ENCODE measurements at places on chromosomes 13 and 19.
A peak's percentile ranks its signal among the peaks of the same experiment; 100 is the strongest.

DNA sequence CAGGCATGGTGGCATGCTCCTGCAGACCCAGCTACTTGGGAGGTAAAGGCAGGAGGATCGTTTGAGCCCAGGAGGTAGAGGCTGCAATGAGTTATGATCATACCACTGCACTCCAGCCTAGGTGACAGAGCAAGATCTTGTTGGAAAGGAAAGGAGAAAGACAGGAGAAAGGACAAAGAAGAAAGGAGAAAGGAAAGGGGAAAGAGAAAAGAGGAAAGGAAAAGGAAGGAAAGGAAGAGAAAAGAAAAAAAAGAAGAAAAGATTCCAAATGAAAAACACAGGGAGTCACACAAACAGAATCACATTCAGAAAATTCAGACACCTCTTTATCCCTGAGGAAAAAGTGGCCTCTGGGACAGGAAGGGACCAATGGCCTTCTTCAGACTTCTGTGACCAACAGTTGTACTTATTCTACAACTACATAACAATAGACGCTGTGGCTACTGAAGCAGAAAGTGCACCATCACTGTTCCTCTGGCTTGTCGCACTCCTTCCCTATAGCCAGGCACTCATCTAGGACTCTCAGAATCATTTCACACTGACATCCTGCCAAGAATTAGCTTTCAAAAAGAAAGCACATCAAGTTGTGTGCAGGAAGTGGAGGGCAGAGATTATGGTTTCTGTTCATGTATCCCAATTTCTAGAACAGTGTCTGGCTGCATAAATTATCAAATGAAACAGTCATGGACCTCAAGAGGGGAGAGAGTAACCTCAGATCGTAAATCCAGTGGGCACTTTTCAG is 5.9 kb downstream of the MTMR6 start:
- no peak for DNase-seq

DNA sequence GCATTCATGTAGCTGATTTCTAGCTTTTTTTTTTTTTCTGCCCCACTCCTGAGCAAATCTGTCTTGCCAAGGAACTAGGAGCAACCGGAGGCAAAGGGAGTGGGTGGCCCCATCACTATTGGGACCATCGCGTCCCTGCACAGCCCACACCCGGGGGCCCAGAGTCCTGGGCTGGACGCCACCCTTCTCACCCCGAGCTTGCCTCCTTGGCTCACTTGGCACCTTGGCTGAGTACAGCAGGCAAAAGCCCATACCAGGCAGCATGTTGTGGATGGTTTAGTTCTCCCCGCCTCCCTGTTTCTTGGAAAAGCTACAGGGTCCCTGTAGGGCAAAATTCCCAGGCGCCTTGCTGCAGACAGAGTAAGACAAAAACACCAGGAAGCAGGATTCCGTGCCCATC is 13.7 kb downstream of the SMIM24 start:
- DNase-seq: no peak

DNA sequence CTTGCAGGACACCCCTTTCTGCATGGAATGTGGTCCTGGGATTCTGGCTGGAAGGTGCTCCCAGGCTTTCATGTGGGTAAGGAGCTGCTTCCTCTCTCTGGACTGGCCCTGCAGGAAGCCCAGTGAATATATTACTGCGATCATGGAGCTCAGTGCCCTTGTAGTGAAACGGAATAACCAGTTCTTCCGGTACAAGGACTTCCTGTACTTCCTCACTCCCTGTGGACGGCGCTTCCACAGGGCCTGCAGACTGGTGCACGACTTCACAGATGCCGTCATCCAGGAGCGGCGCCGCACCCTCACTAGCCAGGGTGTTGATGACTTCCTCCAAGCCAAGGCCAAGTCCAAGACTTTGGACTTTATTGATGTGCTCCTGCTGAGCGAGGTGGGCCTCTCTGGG is 8.0 kb downstream of the CYP4F8 start:
- DNase-seq: no peak

DNA sequence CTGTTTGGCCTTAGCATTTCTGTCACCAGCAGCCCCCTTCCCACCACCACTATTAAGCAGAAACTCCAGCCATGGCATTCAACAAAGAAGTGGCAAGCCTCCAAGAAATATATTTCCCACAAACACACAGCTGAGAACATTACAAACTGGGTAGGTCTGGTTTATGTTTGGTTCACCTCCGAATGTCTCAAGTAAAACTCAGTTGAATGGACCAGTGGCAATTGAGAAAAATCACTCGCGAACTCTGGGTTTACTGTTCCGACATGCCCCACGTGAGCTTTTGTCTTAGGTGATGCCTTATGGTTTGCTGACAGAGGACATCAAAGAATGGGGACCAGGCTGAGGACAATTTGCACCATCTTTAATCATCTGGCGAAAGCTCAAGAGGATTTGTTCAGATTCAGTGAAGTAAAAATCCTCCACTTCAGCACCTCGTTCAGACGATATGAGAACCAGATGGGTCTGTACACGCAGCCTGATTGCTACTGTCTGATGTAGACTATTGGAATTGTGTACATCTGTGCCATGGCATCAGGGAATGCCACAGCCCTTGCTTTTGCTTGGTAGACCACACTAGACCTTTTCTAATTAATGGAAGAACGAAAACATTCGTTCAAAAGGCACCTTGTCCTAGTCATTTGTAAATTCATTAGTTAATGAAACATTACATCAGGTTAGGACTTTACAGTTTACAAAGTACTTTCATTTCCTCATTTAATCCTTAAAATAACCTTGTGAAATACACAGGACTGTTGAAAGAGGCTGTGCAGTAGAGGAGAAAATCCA is 59.4 kb downstream of the SLC10A2 start:
- no peak for DNase-seq

- DNase-seq: no peak
Observed at GRCh38 chr13:23778879-23779278, 110.3 kb downstream of the MIPEP start.

- DNase-seq: peak; percentile 30
Observed at GRCh38 chr19:17184371-17184841, 30.8 kb upstream of the USE1 start.

DNA sequence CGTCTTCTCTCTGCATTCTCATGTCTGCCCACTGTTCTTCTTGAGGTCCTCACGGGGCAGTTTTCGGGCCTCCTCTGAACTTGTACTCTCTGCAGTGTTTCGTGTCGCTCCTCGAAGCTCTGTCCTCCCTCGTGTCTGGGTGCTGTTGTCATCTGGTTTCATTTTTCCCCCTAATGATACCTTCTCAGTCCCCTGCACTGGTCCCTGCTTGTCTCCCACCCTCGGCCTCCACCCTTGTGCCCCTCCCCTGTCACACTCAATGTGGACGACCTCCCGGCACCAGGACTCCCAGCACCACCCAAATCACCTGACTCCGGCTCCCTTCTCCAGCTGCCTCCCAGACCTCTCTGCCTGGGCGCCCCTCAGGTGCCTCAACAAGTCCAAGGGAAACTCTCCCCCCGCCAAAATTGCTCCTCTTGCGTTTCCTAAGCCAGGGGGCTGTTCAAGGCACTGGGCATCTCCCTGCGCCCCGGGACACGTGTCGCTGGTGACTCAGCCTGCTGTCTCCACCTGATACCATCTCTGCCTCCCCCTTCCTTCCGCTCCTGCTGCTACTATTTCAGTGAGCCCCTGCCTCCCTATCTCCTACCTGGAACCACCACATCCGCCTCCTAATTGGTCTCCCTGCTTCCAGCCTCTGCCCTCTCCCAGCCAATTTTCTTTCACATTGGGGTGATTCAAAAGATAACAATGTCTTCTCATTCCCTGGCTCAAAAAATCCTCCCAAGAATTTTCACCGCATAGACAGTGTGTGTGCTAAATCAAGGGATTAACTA is 49.5 kb downstream of the RFX2 start:
- DNase-seq: no peak

DNA sequence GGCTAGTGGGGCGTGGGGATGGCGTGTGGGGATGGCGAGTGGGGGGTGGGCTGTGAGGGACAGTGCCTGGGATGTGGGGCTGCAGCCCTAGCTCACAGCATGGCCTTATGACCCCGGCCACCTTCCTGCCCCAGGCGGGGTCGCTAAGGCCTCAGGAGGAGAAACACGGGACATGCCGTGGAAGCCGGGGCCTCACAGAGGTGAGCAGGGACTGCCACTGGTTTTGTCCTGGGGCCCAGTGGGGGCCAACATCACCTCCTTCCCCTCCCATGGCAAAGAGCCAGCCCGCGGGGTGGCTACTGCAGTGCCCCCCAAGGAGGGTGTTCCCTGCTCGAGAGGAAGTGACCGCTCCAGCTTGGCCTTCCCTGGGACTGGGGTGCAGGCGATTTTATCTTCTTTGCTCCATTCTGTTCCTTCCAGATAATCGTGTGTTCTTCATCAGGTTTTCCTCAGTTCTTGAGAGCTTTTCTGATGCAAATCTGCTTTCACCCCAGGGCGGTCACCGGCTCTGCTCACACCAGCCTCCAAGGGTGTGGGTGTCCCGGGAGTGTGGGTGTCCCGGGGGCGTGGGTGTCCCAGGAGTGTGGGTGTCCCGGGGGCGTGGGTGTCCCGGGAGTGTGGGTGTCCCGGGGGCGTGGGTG is 1.2 kb downstream of the F7 start:
- no peak for DNase-seq
